NCI-H2029 treated with DMSO at 0.1 percent for 48 hours (cell line): ENCODE measurements at places on chromosomes 16 and 17.

DNA sequence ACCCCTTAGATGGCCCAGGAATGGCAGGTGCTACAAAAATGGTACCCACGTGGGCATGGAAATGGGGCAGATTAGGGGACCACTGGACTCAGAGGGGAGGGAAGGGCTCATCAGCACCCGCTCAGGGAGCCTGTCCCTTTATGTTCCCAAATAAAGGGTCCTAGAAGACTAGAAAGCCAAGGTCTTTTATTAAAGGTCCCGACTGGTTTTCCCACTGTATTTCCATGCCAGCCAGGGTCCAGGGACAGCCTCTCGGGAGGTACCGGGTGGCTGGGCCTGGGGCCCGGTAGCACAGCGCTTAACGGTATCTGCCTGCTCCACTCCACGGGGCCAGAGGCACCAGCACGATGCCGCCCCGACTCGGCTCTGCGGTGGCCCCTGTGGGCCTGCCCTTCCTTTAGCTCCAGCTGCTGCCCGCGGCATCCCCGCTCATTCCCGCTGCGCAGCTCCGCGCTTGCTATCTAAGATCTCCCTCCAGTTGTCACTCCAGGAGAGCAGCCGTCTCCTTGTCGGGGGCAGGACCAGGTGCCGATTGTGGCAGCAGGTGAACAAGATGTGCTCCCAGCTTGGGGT is 1.4 kb downstream of the NT5C start:
- no peak for DNase-seq

GRCh38 chr17:78163881-78164747 is 4.3 kb upstream of the SYNGR2 start:
- DNase-seq, result no peak

DNA sequence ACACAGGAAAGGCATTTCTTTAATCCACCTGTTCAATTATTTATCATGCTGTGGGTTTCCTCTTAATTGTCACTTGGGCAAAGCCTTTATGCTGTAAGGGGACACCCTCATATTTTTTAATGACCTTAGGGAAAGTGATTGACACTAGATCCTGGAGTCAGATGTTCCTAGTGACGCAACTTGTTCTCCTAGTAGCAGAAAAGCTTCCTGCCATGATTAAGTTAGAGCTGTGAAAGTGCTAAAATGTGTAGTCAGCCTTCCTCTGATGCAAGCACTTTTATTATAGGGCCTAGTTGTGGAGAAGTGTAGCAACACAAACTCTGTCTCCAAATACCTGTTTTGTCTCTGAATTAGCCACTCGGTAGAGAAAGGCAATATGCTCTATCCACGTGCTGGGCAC is 12.3 kb downstream of the TMEM100 start:
- peak; percentile 52 for DNase-seq

GRCh38 chr16:53913099-53913870 is 209.3 kb downstream of the FTO start:
- no peak for DNase-seq

DNA sequence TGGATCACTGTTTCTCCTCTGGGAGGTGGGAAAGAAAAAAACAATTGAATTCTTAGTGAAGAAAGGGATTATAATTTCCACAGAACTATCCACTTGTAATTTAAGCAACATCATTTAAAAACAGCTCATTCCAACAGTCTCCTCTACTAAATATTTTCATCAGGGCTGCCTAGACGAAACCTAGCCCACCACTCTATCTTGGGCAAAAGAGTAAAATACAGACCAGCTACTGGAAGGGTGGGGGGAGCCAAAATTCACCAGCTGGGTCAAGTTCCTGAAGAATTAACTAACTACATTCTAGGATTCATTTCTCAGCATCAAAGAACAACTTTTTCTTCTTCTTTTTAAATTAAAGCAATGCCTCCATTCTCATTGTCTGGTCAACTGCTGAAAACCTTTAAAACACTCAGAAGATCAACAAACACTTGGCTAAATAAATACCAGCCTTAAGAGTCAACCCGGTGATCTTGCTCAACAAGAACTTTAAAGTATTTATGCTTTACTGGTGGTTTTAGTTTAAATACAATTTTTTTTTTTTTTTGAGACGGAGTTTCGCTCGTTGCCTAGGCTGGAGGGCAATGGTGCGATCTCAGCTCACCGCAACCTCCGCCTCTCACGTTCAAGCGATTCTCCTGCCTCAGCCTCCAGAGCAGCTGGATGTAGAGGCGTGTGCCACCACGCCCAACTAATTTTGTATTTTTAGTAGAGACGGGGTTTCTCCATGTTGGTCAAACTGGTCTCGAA is 25.2 kb downstream of the KANSL1 start:
- no peak for DNase-seq

GRCh38 chr17:73820686-73821448 is 176.6 kb upstream of the SDK2 start:
- no peak for DNase-seq

- no peak for DNase-seq
Measured at GRCh38 chr17:78378225-78379130, at the start of gene PGS1. TSS of gene PGS1 (plus strand) at chr17:78378649. CDS start at chr17:78378666, 17 bp downstream.

GRCh38 chr17:43574896-43575525 is 28.9 kb upstream of the ETV4 start:
- no peak for DNase-seq

GRCh38 chr17:63309021-63309420 is 137.1 kb downstream of the CYB561 start:
- DNase-seq, result no peak

DNA sequence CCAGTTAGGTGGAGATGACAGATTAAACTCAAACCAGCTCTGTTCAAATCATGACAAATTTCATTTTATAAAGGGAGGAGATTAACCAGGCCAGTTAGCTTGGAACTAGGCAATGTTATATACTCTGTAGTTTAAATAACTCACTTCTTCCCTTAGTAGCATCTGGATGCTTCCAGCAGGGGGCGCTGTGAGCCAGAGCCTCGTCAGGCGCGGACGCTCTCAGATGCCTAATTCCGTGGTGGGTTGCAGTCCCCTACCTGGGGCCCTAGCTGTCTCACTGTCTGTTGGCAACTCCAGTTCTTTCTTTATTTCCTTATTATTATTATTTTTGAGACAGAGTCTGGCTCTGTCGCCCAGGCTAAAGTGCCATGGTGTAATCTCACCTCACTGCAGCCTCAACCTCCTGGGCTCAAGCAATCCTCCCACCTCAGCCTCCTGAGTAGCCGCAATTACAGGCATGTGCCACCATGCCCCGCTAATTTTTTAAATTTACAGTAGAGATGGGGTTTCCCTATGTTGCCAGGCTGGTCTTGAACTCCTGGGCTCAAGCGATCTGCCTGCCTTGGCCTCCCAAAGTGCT is 17.3 kb upstream of the WFDC1 start:
- DNase-seq, result peak; percentile 18

- no peak for DNase-seq
Measured at GRCh38 chr16:50718761-50719400, 23.0 kb upstream of the CYLD start.

DNA sequence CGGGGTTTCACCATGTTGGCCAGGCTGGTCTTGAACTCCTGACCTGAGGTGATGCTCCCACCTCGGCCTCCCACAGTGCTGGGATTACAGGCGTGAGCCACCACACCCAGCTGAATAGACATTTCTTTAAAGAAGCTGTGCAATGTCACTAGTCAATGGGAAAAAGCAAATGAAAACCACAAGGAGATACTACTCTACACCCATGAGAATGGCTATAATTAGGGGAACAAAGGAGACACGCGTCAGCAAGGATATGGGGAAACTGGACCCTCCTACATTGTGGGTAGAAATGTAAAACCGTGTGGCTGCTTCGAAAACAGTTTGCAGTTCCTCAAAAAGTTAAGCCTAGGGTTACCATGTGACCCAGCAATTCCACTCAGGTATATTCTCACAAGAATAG is 103.4 kb downstream of the VPS53 start:
- no peak for DNase-seq

DNA sequence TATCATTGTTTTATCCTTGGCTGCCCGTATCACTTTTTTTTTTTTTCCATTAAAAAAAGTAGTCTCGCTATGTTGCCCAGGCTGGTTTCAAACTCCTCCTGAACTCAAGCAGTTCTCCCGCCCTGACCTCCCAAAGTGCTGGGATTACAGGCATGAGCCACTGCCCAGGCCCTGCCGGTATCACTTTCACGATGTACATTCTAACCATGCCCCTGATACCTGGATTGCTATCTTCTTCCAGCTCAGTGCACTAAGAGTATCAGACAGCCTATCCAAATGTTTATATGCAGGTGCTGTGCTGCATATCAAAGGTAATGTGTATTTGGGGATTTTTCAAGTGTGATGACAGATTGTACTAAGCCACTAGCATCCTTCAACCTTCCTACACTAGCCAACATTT is 14.2 kb downstream of the MOSMO start:
- DNase-seq, result no peak

GRCh38 chr16:767743-768235 is 7.3 kb downstream of the MSLN start:
- no peak for DNase-seq

DNA sequence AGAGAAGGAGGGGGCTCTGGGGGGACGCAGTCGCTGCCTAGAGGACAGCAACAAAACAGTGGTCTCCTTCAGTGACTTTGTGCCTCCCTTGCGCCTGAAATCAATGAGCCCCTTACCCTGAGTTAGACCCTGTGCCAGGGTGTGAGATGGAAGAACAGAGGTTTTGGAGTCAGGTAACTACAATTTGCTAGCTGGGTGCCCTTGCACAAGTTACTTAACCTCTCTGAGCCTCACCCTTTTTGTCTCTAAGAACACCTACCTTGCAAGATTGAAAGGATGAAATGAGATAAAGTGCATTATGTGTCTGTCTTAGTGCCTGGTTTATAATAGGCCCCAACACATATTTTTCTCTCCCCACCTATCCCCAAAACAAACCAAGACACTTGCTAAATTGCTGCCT is 9.9 kb downstream of the RND2 start:
- no peak for DNase-seq

- DNase-seq, result no peak
Measured at GRCh38 chr17:13353590-13353989, 248.1 kb downstream of the HS3ST3A1 start.

- no peak for DNase-seq
Measured at GRCh38 chr17:82281502-82282238, 8.2 kb upstream of the CSNK1D start.

DNA sequence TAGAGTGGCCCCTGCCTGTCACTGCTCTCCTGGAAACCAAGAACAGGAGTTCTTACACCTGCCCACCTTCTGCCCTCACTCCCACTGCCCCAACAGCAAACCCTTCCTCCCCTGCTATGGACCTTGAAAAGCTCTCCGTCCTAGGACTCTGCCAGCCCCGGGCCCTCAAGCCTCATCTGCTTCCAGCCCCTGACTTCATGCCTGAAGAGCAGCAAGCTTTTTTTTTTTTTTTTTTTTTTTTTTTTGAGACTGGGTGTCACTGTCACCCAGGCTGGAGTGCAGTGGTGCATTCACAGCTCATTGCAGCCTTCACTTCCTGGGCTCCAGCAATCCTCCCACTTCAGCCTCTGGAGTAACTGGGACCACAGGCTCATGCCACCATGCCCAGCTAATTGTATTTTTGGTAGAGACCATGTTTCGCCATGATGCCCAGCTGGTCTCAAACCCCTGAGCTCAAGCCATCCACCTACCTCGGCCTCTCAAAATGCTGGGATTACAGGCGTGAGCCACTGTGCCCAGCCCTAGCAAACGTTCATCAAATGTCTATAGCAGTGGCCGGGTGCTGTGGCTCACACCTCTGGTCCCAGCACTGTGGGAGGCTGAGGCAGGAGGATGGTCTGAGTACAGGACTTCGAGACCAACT is 16.9 kb downstream of the CARHSP1 start:
- DNase-seq, result no peak

DNA sequence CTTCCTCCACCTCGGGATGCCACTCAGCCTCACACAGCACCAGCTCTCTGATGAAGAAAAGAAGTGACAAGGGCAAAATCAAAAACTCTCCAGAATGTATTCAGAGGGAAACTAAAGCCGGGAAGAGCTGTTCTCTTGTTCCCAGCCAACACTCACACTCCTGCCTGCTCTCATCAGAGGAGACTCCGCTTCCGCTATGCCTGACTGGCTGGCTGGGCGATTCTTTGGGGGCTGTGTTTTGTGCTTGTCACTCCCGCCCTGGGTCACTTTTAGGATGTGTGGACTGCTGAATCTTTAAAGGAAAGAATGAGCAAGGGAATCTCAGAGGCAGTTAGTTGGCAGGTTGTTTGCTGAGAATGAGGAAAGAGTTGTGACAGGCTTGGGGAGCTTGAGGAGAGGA is 54.6 kb upstream of the TBX2 start:
- DNase-seq, result no peak

GRCh38 chr16:27449434-27450195 is 47.6 kb downstream of the IL21R start:
- no peak for DNase-seq

- DNase-seq, result no peak
Measured at GRCh38 chr17:76565728-76566612, 19.7 kb downstream of the ST6GALNAC2 start.
